ENCODE measurements at places on chromosomes 4 and X. TPM values are rescaled to one million over a fixed set of nuclear protein-coding genes. Genes with fewer than 3 reads are reported as not detected.
A peak's percentile ranks its signal among the peaks of the same experiment; 100 is the strongest.

The CXCL13 gene
- not detected for total RNA-seq

The FAM236B gene
- total RNA-seq = not detected

The MAGEB2 gene
- not detected for total RNA-seq

- no peak overlapping the region for H3K4me3 ChIP-seq
These were observed 117.8 kb upstream of the ENPP6 start for GRCh38 chr4:184335520-184335919.

- H3K4me3 ChIP-seq = no peak overlapping the region
- H3K27me3 ChIP-seq = no peaks in the 10 kb centered on the region
These were observed 649.1 kb downstream of the GRID2 start for GRCh38 chr4:92952897-92953296.

- no peak for DNase-seq
- no peak overlapping the region for H3K27ac ChIP-seq
- H3K4me1 ChIP-seq = peaks cover 14% of the 10 kb centered on the region
- H3K27me3 ChIP-seq = no peaks in the 10 kb centered on the region
- H3K4me3 ChIP-seq = no peak overlapping the region
- no peaks in the 10 kb centered on the region for H3K36me3 ChIP-seq
These were observed 392.8 kb upstream of the NR3C2 start for GRCh38 chr4:148834804-148835631.

GRCh38 chr4:22478426-22478825 is 37.4 kb downstream of the ADGRA3 start:
- no peak overlapping the region for H3K4me3 ChIP-seq
- no peak for DNase-seq
- H3K27ac ChIP-seq = no peak overlapping the region
- H3K4me1 ChIP-seq = peaks cover 46% of the 10 kb centered on the region
- H3K36me3 ChIP-seq = peaks cover 13% of the 10 kb centered on the region
- no peaks in the 10 kb centered on the region for H3K27me3 ChIP-seq

DNA sequence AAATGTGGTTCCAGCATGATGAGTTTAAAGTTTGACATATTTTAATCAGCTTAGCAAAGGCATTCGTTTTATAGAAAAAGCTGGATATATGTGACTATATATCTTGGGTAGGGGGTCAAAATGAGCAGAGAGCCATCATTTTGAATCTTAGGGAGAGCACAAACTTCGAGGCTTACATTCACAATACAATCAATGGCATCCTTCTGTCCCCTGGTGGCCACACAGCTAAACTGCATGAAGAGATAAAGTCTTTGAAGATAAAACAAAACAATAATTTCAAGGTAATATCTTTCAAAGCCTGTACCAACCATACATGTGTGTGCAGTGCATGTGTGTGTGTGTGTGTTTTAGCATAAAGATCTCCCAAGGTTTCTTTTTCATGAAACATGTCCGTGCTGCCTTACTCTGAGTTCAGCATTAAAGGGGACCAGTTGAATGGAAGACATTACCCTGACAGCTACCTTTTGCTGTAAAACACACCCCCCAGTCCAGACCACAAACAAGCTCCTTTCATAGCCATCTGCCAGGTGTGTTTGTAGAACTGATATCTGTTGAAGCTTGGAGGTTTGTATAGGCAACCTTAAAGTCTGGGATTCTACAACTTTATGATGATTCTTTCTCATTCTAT is 22.0 kb downstream of the DYNLT3 start:
- peak; percentile 21 for DNase-seq
- no peaks in the 10 kb centered on the region for H3K36me3 ChIP-seq
- no peaks in the 10 kb centered on the region for H3K4me1 ChIP-seq
- no peak overlapping the region for H3K4me3 ChIP-seq
- H3K27ac ChIP-seq = no peak overlapping the region

GRCh38 chr4:88820698-88821415 is 123.2 kb upstream of the NAP1L5 start:
- no peaks in the 10 kb centered on the region for H3K36me3 ChIP-seq
- DNase-seq = no peak
- peak overlapping the region; percentile 6 for H3K4me3 ChIP-seq
- peaks cover 31% of the 10 kb centered on the region for H3K4me1 ChIP-seq
- H3K27ac ChIP-seq = no peak overlapping the region

GRCh38 chr4:79213702-79214101 is 112.2 kb downstream of the NAA11 start:
- H3K27ac ChIP-seq = no peak overlapping the region
- no peaks in the 10 kb centered on the region for H3K36me3 ChIP-seq
- DNase-seq = no peak
- H3K4me1 ChIP-seq = no peaks in the 10 kb centered on the region
- H3K4me3 ChIP-seq = no peak overlapping the region

DNA sequence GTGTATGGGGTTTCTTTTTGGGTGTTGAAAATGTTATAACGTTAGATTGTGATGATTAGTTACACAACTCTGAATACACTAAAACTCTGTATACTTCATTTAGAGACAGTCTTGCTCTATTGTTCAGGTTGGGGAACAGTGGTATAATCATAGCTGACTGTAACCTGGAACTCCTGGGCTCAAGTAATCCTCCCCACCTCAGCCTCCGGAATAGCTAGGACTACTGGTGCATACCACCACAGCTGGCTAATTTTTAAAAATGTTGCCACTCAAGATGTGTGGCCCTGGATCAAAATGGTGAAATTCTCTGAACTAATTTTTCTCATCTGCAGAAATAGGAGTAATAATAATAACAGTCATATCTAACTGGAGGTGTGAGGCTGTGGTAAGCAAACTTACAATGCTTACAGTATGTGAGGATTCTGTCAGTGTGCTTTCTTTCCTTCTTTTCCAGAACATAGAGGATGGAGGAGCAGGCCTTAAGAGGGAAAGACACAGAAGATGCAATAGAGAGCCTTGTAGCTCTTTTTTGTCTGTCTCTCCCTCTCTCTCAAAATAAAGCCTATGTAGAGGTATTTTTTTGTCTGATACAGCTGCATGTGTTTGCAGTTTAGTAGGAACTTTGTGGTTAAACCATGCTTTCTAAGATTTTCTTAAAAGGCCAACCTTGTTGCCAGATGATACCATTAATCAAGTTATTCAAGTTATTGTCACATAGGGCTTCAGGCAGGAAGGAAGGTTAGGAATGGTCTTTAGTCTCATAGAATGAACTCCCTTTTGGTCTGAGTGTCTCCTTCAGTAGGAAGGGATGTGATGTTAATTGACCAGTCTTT is 7.5 kb downstream of the ADD1 start:
- no peak overlapping the region for H3K4me3 ChIP-seq
- H3K27me3 ChIP-seq = no peaks in the 10 kb centered on the region
- H3K36me3 ChIP-seq = peaks cover 2% of the 10 kb centered on the region
- DNase-seq = no peak
- no peak overlapping the region for H3K27ac ChIP-seq

DNA sequence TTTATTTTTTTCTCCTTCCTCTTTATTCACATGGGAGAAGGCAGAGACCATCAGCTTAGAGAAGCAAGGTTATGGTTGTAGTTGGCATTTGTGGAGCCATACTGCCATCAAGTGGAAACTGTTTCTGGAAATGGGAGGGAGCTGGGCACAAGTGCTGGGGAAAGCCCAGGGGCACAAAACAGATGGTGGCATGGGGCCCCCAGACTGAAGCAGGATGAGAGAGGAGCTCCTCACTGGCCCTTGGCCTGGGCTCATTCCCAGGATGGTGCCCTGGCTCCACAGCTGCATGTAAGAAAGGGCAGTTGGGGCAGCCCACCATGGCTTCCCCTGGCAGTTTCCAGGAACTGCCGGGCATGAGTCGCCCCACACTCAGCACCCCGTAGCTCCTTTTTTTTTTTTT is 59.2 kb downstream of the NBDY start:
- DNase-seq = no peak
- peaks cover 17% of the 10 kb centered on the region for H3K4me1 ChIP-seq
- no peak overlapping the region for H3K27ac ChIP-seq
- no peaks in the 10 kb centered on the region for H3K27me3 ChIP-seq
- H3K36me3 ChIP-seq = peaks cover 36% of the 10 kb centered on the region
- no peak overlapping the region for H3K4me3 ChIP-seq

DNA sequence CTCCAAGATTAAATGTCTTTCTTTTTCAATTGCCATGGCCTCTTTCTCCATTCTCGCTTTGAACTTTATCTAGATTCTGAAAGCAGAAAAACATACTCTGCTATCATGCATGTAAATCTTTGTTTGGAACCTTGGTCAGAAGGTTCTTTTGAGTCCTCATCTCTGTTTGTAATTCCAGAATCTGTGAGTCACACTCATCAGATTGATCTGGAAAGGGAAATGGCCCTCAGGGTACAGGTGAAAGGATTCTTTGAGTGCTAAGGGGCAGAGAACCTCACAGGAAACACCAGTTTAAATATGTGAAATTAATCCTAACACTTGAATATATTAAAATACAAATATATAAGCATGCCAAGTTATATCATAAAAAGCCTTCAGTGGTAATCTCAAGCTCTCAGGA is 211.0 kb upstream of the ADGRL3 start:
- peak overlapping the region; percentile 67 for H3K27ac ChIP-seq
- H3K4me3 ChIP-seq = no peak overlapping the region
- DNase-seq = no peak
- H3K27me3 ChIP-seq = no peaks in the 10 kb centered on the region

- H3K4me1 ChIP-seq = peaks cover 9% of the 10 kb centered on the region
- no peak overlapping the region for H3K27ac ChIP-seq
- H3K36me3 ChIP-seq = peaks cover 23% of the 10 kb centered on the region
- DNase-seq = no peak
These were observed 40.9 kb downstream of the MOB1B start for GRCh38 chr4:70943114-70943513.

GRCh38 chrX:109626637-109627036 is 1.7 kb upstream of the KCNE5 start:
- no peak overlapping the region for H3K27ac ChIP-seq
- peaks cover 21% of the 10 kb centered on the region for H3K4me1 ChIP-seq
- peaks cover 5% of the 10 kb centered on the region for H3K27me3 ChIP-seq
- peaks cover 6% of the 10 kb centered on the region for H3K36me3 ChIP-seq

DNA sequence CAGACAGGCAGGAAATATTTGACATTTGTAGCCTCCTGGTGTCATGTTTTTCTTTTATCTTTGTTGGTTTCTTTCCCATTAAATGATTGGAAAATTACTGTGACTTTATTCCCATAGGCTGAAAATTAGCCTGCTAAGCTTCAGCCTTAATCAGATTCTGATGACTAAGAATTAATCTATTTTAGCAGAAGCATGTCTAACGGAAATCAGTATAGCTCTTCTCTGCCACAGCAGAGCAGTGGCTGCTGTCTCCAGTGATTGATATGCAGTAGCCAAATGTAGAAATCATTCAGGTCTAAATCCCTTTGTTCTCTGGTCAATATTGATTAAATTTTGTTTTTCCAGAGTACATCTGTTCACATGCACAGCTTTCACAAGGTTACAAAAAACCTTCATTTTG is 199.3 kb downstream of the GC start:
- H3K4me1 ChIP-seq = no peaks in the 10 kb centered on the region
- H3K27ac ChIP-seq = no peak overlapping the region
- no peak overlapping the region for H3K4me3 ChIP-seq
- no peaks in the 10 kb centered on the region for H3K36me3 ChIP-seq
- no peak for DNase-seq

DNA sequence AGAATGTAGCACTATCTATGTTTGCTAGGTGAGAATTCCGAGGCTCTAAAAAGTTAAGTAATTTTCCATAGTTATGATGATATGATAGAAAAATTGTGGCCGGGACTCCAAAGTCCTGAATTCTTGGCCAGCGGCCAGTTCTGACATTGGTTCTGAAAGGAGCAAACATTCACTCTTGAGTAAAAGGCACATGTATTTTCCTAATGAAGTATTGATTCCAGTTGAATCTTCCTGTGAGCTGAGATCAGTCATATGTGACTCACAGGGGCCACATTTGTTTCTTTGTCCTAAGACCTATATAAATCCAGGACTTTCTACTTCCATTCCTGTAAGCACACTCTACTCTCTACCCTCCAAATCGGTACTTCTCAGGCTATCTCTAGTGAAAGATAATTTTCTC is 349.9 kb downstream of the BMPR1B start:
- no peaks in the 10 kb centered on the region for H3K36me3 ChIP-seq
- H3K4me1 ChIP-seq = no peaks in the 10 kb centered on the region
- DNase-seq = no peak
- no peaks in the 10 kb centered on the region for H3K27me3 ChIP-seq
- H3K4me3 ChIP-seq = no peak overlapping the region
- no peak overlapping the region for H3K27ac ChIP-seq

DNA sequence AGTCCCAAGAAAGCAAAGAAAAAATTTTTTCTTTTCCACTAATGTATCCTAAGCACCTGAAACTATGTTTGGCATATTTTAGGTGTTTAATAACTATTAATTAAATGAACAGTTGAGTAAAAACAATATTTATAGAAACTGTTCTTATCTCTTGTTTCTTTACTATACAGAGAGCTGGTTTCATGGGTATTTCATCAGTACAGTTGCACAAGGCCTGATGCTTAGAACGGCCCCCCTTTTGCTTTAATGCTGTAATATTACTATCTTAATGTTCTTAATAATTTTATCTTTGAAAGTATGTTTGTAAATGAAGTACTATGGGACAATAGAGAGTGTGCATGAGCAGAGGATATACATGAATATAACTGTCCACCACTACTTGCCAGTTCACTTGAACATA is 479.1 kb upstream of the SLIT2 start:
- H3K4me3 ChIP-seq = no peak overlapping the region
- H3K4me1 ChIP-seq = peaks cover 8% of the 10 kb centered on the region
- H3K27me3 ChIP-seq = no peaks in the 10 kb centered on the region
- peaks cover 3% of the 10 kb centered on the region for H3K36me3 ChIP-seq

DNA sequence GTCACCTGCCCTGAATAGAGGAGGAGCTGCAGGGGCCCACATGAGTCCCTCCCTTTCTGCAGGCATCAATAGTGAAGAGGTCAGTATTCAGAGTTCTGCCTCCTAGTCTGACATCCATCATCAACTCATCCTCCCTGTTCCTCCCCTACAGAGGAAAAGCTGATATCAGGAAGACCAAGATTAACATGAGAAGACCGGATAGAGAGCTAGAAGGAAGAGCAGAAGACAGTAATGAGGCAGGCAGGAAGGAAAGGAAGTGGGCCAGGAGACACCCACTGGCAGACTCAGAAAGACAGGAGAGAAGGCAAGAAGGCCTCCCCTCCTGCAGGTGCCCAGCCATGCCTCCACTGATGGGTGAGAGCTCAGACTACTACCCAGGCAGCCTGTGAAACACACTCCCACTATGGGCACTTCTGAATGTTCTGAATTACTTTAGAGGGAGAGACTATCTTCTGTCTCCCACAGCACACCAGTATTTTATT is 74.6 kb downstream of the CC2D2A start:
- H3K36me3 ChIP-seq = peaks cover 24% of the 10 kb centered on the region
- peaks cover 13% of the 10 kb centered on the region for H3K4me1 ChIP-seq
- no peaks in the 10 kb centered on the region for H3K27me3 ChIP-seq
- DNase-seq = no peak

DNA sequence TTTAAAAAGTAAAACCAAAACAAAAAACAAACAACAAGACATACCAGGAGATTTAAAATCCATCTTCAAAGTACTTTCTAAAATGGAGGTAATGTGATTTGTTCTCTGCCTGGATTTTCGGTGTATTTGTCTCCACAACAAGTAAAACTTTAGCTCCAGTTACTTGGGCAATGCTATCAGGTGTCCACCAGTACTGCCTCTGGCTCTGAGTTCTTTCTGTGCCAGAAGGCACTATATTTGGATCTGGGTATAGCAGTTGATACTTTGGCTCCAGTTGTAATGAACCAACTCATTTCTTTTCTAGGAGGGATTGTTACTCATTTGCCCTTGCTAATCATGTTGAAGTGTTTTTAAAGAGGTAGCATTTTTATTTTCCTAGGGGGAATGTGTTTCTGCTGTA is 9.5 kb upstream of the PDLIM5 start:
- no peaks in the 10 kb centered on the region for H3K4me1 ChIP-seq
- H3K36me3 ChIP-seq = no peaks in the 10 kb centered on the region
- H3K27me3 ChIP-seq = no peaks in the 10 kb centered on the region
- no peak overlapping the region for H3K27ac ChIP-seq
- no peak overlapping the region for H3K4me3 ChIP-seq

Measured in neural crest cell (in vitro differentiated cells).